ENCODE measurements at places on chromosomes 2 and 18.
A peak's percentile ranks its signal among the peaks of the same experiment; 100 is the strongest.

GRCh38 chr18:4908328-4908727 lies 288.7 kb downstream of the AKAIN1 start:
- DNase-seq, result no peak

- DNase-seq, result no peak
These were observed 1.8 kb downstream of the GLS start for GRCh38 chr2:190882411-190882766.

DNA sequence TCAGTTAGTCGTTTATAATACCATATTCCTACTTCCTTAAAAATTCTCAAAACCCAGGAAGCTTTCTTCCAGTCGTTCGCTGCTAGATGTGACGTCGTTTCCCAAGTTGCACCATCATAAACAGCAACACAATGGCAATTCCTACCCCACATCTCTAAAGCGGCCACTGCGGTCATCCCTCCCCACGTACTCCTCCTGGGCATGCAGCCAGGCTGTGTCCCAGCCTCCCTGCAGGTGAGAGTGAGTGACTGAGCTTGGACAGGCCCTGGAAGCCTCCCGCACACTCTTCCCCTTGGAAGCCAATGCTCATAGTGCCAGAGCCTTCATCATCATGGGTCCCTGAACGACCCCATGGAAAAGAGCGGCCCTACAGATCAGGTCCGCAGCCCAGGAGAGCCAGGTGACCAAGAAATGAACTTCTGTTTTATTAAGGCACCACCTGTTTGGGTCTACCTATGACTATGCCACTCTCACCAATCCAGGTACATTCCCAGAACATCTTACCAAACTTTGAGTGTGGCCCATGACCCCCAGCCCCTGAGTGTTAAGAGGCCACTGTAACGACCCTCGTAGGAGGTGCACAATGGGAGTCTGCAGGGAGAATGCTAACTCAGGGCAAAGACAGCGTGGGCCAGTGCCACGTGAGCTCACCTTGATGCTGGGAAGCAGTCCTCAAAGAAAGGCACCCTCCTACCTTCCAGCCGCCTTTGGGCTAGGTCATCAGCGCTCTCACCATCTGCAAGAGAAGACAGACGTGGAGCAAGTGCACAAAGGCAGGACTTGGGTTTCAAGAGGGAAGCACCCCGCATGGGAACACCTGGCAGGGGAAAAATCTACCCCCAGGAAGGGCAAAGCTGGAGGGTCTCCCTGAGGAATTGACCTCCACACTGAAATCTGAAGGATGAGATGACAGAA lies 74.7 kb upstream of the RAB6C start:
- DNase-seq, result no peak

GRCh38 chr18:55356815-55357214 lies 231.2 kb downstream of the TCF4 start:
- DNase-seq, result no peak

DNA sequence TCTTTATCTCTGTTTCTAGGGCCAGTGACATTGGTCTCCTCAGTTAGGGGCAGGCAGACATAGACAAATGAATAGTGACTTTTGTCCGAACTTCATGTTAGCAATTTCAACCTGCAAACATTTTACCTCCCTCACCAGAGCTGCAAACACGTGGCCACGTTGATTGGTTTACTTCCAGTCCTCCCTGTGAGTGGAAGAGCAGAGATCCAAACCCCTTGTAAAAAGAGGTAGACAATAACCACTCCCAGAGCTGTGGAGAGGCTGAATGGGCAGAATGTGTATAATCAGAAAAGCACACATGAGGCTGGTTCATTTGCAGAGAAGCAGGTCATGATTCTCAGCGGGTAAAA lies 31.1 kb downstream of the CTIF start:
- no peak for DNase-seq

GRCh38 chr2:101558740-101559525 lies 84.0 kb upstream of the RFX8 start:
- DNase-seq, result no peak

- no peak for DNase-seq
These were observed 87.4 kb downstream of the GAREM1 start for GRCh38 chr18:32383050-32383819.

DNA sequence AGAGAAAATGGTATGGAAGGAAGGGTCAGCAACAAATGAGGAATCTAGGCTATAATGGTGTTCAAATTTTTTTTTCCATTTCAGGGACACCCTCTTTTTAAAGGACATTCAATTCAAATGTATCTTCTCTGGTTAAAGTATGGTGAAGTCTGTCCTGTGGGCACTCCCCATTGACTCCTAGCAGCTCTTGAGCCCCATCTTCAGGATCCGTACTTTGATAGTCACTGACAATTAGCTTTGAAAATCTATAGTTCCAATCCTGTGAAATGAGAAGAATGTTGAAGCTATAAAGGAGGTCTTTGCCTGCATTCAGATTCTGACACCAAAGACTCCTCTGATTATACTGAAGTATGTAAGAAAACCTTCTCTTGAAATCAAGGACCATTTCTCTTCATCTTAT lies 43.3 kb downstream of the KCNH7 start:
- no peak for DNase-seq

GRCh38 chr2:19362755-19363473 lies 4.5 kb upstream of the OSR1 start:
- DNase-seq, result peak; percentile 36

DNA sequence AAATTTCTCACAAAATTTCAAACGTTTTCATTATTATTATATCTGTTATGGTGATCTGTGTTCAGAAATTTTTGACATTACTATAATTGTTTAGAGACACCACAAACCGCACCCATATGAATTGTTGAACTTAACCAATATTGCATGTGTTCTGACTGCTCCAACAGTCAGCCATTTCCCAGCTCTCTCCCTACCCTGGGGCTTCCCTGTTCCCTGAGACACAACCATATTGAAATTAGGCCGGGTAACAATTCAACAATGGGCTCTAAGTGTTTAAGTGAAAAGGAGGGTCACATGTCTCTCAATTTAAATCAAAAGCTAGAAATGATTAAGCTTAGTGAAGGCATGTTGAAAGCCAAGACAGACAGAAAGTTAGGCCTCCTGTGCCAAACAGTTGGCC lies 424.0 kb downstream of the DSC3 start:
- no peak for DNase-seq

DNA sequence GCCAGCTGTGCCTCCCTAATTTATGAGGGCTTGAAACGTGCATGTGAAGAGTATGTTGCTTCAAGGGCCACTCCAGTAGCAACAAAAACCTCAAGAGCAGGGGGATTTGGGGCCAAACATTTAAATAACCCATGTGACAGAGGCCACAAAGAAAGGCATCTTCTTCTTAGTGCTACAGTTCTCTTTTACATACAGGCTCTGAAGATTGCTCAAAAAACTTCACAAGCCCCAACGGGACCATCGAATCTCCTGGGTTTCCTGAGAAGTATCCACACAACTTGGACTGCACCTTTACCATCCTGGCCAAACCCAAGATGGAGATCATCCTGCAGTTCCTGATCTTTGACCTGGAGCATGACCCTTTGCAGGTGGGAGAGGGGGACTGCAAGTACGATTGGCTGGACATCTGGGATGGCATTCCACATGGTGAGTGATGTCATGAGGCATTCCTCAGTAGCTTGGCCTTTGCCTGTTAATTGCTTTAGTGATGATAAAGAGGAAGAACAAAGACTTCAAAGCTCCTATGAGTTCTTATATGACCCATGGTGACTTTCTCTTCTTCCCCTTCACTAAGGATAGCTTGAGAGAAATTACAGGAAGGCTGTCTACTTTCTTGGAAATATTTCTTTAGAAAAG lies 40.1 kb downstream of the NRP2 start:
- no peak for DNase-seq

GRCh38 chr2:188291142-188291616 lies 495 bp upstream of the GULP1 start:
- DNase-seq, result no peak

GRCh38 chr2:233912691-233913423 lies 4.3 kb upstream of the TRPM8 start:
- peak; percentile 2 for DNase-seq

DNA sequence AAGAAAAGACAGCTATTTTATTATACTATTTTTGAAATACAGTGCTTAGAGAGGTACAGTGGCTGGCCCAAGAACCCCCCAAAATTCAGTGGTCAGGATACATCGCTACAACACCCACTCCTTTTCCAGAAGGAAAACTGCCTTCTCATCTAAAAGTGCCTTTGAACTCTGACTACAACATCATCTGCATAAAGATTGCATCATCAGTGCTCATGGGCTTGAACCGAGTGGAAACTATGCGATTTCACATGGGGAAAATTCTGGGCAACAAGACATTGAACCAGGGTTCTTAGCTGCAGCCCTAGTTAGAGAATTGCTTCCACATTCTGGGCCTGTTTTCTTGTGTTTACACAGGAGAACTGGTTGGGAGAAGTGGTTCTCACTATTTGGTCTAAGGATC lies 294.6 kb upstream of the SLC14A2 start:
- no peak for DNase-seq

GRCh38 chr2:143334837-143335236 lies 205.6 kb downstream of the ARHGAP15 start:
- no peak for DNase-seq

Data from activated CD4-positive, alpha-beta T cell treated with anti-CD3 and anti-CD28 coated beads, Interleukin-2, amount 50 U/mL, for 24 hours (primary cell).